ENCODE measurements at places on chromosomes 12 and 14.

- no peak for DNase-seq
Observed at GRCh38 chr14:35628989-35629388, 95.0 kb downstream of the INSM2 start.

- DNase-seq = peak; percentile 97
Observed at GRCh38 chr12:132445884-132446632, 43.9 kb upstream of the FBRSL1 start.

DNA sequence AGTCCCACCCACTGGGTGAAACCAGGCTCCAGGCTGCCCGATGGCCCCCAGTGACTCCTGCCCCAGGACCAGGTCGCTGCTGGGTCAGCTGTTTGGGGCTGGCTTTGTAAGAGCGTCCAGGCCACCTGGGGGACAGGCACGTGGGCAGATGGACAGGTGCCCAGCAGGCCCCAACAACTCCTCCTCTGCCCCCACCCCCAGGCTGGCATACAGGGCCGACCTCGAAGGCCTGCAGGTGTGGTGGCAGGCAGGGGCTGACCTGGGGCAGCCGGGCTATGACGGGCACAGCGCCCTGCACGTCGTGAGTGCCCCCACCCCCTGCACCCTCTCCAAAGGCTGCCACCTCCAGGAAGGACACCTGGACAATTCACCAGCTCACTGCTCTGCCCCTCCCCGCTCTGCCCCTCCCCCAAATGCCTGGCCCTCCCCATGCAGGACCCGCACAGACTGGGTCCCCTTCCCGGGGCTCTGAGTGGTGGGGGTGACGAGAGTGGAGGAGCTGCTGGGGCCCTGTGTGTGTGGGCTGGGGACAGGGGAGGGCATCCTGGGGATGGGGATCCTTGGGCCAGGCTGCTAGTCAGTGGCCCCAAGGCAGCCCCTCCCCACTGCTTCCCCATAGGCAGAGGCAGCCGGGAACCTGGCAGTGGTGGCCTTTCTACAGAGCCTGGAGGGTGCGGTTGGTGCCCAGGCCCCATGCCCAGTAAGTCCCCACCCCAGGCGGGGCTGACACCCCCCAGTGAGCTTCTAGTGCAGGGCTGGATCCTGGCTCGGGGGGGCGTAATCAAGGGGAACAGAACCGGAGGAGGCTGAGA lies 26.0 kb downstream of the ASPG start:
- DNase-seq = no peak

DNA sequence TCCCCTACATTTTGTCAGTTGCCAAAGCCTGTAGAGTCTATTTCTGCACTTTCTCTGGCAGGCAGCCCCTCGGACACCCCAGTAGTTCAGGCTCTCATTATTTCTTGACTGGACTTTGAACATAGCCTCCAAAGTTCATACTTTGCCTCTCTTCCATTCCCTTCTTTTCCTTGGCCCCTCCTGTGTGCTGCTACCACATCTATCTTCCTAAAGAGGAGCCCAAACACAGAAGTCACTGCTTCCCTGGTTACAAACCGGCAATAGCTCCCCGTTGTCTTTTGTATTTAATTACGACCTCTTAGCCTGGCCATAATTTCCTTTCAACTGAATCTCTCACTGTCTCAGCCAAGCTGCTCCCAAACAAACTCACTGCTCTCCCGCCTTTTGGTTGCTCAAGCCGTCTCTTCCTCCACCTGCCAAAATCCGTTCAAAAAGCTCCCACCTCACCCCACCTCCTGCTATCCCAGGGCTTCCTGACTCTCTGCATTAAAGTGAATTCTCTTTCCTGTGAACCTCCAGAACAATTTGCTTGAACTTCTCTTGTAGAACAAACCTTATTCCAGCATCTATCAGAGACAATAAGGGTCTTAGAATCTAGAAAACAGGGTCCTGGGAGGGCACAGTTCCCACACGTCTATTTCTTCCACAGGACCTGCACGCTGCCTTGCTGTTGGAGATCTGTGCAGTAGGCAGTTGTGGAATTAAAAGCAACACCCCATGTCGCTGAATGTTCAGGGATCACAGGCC lies 46.9 kb downstream of the PRMT8 start:
- DNase-seq = no peak

DNA sequence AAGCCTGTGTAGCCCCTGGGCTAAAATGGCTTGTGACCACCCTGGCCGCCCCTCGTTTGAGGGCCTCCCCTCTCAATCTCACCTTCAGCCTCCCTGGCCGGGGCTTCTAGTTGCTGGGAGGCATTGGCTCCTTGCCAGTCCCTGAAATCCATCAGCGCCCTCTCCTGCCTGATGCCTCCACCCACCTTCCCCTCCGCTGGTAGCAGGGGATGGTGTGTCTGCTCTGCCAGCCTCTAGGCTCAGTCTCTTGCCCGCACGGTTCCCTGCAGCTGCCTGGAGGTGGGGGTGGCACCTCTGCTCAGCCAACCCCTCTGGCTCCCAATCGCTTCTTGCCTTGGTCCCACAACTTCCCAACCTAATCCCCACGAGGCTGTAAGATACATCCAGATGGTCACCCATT lies 167.9 kb downstream of the PHETA1 start:
- no peak for DNase-seq

GRCh38 chr12:53025250-53025649 lies 19.0 kb downstream of the EIF4B start:
- no peak for DNase-seq

DNA sequence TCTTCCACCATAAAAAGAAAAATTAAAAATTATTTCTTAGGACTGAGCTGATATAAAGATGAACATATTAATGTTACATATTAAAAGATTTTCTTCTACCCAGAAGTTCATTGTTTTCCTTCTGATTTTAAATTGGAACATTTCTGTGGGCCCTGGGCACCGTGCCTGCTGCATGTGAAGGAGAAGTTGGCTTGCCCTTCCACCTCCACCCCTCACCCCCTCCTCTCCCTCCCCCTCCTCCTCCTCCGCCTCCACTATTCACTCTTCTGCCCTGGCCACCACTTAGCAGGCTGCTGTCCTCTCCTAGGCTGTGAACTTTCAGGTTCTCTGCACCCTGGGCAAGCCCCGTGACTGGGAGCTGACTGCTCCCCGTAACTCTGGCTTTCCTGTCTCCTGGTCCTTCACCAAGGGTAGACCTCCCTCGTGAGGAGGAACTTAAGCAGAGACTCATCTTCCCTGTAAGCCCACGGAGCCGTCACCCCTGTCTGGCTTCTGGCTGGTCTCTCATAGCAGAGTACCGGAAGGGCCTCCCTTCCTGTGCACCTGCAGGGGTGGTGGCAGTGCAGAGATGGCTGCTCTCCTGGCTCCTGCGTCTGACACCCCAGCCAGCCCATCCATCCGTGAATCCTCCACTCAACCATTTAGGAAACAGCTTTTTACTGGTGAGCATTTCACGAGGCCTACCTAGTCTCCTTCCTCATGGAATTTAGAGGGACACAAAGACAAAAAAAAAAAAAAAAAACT lies 12.8 kb downstream of the TUNAR start:
- DNase-seq = no peak

DNA sequence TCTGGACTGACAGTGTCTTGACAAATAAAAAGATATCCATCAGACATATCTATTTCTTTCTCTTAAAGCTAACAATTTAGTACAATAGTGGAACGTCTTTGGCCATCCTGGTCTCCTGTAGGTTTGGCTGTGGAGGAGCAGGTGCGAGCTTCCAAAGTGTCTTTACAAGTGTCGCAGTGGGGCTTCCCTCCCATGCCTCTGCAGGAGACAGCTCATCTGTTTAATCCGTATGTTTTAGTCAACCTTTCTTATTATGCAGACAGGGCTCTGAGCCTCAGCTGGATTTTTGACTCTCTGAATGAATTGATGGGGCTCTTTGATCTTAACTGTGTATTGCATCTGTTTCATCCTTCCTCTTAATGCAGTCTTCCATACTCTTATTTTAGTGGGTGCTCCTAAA lies 57.5 kb downstream of the RMST start:
- DNase-seq = no peak

GRCh38 chr12:92745856-92746550 lies 43.2 kb downstream of the PLEKHG7 start:
- peak; percentile 84 for DNase-seq

- no peak for DNase-seq
Observed at GRCh38 chr12:130280231-130280630, 57.5 kb upstream of the PIWIL1 start.

DNA sequence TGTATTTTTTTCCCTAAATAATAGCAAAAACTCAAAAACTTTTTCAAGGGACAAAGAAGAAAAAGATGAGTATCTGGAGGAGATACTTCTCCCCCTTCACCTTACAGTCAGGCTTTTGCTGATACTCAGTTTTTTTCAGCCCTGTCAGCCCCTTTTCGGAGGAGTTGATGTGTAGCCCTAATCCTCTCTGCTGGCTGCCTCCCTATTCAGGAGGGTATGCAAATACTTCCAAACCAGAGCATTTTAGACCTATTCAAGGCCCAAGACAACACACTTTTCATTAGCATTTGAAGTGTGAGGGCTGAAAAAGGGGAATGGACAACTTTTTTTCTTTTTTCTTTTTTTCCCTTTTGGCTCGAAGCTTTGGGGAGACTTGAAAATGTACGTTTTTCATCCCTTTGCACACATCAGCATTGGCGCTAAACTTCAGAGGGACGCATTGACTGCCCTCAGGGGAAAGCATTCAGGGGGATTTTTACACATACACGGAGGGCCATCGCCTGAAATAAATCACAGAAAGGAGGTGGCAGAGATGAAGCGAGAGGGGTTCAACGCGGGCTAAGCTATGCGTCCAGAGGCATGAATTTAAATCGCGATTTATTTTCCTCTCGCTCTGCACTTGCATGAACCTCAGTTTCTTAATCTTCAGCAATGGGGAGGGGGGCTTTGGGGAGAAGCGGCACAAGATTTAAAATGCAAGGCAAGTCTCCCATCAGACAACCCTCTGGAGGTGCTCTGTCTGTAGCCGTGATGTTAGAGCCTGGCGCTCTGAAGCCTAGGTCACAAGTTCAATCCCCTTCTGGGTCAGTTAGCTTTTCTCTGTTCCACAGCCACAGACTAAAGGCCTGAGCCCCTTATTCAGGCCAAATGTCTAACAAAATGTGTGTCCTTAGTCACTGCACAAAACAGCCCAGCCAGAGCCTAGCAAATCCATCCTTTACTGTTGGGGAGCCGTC lies 86.3 kb downstream of the ASCL1 start:
- no peak for DNase-seq

GRCh38 chr12:65739606-65740005 lies 84.7 kb upstream of the HMGA2 start:
- DNase-seq = no peak

DNA sequence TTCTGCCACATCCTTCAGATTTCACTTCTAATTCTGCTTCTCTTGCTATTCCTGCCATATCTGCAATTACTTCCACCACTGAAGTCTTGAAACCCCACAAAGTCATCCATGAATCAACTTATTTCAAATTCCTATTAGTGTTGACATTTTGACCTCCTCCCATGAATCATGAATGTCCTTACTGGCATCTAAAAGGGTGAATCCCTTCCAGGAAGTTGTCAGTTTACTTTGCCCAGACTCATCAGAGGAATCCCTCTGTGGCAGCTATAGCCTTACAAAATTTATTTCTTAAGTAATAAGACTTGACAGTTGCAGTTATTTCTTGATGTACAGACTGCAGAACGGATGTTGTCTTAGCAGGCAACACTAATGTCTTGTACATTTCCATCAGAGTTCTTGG lies 162.9 kb downstream of the PCNX1 start:
- no peak for DNase-seq

DNA sequence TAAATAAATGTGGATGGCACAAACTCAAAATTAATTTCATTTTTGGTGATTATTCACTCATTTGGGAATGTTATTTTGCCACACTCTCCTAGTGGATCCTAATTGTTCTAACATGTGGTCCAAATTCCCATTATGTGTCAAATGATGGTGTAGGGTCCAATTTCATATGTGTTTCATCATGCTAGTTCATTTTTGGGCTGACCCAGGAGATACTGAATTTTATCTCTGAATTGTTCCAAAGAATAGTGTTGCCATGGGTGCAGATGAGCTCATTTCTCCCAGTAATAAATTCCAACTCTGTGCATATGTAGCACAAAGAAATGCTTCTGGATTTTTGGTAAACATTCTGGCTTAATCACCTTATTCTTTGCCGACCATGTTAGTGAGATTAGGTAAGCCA lies 23.5 kb upstream of the SEL1L start:
- no peak for DNase-seq

DNA sequence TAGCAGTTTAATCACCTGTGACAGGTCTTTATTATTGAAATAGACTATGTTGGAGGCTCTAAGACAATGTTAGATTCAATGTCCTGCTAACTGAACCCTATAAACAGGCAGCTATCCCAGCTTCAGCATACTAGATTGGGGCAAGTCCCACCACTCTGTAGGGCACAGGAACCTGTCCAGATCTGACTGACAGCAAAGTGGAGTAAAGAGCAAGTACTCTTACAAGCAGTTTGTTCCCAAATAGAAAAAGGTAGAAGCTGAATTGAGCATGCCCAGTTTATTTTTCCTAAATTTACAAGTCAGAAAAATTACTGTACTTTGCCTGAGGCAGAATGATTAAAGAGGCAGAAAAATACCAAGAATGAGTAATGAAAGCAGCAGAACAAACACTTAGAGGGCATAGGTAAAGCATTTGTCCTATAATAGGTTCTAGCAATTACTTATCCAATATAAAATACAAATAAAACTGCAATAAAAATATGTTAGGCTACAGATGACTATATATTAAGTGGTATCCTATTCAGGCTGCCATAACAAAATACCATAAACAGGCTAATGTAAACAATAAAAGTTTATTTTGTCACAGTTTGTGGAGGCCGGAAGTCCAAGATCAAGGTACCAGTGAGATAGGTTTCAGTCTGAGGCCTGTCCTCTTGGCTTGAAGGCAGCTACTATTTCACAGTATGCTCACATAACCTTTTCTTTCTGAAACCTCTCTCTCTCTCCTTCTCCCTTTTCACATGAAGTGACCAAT lies 868.2 kb downstream of the C12orf50 start:
- DNase-seq = no peak

DNA sequence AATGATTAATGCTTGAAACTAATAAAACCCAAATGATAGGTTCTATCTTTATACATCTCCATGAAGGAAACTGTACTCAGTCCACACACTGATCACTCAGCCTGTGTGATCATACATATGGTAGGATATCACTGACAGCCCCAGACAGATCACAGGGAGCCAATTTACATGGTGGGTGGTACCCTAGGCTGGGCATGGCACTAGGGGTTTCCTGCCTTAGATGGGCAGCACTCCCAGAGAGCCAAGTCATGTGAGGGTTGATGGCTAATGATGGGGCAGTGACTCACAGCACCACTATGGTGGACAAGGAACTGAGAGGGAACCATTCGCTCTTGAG lies 89.6 kb upstream of the PTPRR start:
- DNase-seq = no peak

GRCh38 chr12:79422060-79422812 lies 268.5 kb downstream of the PAWR start:
- no peak for DNase-seq

- DNase-seq = no peak
Observed at GRCh38 chr12:6058481-6059161, 65.8 kb downstream of the VWF start.

DNA sequence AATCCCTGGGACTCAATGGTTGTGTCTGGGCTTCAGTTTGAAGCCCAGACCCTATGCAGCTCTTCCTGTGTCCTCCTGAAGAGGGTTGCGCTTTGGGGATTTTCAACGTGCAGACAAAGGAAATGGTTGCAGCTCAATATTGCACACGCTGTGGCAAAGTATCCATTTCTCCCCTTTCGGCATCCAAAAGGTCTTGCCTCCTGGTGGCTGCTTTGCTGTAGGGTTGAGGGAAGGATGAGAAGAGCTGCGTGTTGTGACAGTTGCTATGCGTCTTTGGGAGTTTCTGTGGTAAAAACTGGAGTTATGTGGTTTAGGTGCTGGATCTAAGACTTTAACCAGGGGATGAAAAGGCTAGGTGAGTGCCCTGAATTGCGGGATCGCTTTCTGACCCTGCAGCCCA lies 71.0 kb downstream of the ZNF664 start:
- no peak for DNase-seq

All from fibroblast of the conjunctiva (primary cell).